Activated CD8-positive, alpha-beta T cell treated with anti-CD3 and anti-CD28 coated beads for 36 hours (primary cell): ENCODE measurements at places on chromosomes 2 and 18.

GRCh38 chr18:13625355-13625754 is 101.0 kb downstream of the FAM210A start:
- no peak for DNase-seq

GRCh38 chr2:32732912-32733472 is 105.1 kb downstream of the TTC27 start:
- no peak for DNase-seq

DNA sequence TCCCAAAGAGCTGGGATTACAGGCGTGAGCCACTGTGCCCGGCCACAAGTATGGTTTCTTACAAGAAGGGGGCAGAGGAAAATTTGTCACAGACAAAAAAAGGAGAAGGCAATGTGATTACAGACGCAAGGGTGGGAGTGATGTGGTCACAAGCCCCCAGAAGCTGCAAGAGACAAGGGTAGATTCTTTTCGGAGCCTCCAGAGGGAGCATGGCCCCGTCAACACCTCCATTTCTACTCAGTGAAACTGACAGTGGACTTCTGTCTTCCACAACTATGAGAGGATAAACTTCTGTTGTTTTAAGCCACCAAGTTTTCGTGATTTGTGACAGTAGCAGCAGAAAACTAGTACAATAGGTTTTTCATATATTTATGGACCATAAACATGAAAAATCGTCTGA is 2.1 kb upstream of the TCF7L1 start:
- peak; percentile 24 for DNase-seq

- DNase-seq, result no peak
Observed at GRCh38 chr18:45522371-45522770, 92.9 kb upstream of the SLC14A2 start.

DNA sequence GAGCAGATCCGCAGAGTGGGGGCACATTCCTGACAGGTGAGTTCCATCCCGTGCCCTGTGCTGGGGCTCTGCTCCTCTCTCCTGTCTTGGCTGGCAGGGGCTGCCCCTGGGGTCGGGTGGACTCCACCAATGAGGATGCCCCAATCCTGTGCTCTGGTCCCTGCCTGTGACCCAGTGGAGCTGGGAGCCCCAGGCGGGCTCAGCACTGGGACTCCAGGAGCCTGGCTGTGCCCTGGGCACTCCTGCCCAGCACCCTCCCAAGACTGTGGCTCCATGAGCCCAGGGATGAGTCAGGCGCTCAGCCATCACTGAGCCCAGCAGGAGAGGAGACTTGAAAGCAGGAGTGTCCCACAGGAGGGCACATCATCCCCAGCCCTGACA is 53.9 kb downstream of the MBP start:
- no peak for DNase-seq

DNA sequence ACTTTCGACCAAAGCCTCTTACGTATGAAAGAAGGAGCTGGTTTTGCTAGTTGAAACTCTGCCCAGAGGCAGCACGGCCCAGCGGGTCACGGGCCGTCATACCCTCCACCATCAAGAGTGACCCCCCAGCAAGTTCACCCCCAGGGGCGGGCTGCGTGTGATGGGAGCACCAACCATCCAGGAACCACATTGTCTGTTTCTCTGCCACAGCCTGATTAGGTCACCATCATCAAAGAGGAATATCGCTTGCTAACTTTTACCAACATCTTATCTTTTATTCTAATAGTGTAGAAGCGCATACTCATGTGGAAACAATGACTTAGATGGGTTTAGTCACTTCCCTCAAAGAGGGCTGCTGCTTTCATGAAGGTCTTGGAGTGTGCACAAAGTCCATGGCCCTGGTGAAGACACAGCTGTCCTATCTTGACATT is 116.6 kb upstream of the SMIM21 start:
- DNase-seq, result no peak

DNA sequence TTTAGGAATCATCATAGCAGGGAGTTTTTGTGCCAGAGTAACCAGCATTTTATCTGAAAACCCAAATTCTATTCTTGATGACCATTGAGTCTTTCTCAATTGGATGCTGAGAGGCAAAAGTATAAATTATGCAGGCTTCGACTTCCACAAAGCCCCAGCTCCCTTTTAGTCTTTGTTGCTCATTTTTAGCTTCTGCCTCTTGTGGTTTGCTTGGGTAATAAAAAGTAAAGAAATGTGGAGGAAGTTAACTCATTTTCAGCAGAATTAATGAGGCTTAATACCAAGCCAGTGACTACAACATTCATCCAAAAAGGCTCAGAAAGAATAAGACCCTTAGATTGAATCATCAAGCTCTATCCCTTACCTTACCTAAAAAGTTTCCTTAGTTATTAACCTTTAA is 18.6 kb downstream of the ERMN start:
- no peak for DNase-seq

DNA sequence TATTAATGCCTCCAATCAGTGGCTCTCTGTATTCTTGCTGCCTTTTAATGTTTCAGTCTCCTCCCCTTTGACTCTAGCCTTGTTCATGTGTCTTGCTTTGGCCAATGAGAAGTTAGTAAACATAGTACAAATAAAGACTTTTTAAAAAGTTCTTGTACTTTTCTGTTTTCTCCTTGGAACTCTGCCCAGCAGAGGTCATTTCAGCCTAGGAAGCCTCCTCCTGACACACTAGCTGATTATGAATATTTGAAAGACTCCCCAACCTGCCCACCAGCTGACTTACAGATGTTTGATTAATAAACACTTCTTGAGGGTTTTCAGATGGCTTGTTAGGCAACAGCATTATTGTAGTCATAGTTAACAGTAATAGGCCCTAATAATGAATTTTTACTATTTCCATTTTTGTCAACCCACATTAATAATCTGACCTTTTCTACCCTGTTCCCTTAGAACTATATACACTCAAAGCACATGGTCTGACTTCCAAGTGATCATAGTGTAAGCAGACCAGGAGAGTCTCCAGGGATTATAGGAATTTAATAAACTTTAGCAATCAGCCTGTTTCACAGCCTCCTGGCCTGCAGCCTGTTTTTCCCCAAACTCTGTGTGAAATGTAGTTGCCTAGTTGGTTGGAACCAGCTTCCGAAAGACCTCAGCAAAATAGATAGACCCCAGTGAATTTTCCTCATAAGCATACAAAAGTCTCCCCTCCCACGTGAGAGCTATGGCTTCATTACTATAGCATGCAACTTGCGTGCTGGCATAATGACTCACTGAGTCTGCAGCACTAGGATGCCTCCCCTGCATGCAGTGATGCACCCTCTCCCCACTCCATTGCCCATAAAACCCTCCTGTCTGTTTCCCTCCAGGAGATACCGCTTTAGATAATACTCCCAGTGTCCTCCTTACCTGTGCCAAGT is 670.7 kb upstream of the ZNF804A start:
- DNase-seq, result no peak

- DNase-seq, result no peak
Observed at GRCh38 chr18:56298935-56299334, 339.5 kb downstream of the TXNL1 start.

DNA sequence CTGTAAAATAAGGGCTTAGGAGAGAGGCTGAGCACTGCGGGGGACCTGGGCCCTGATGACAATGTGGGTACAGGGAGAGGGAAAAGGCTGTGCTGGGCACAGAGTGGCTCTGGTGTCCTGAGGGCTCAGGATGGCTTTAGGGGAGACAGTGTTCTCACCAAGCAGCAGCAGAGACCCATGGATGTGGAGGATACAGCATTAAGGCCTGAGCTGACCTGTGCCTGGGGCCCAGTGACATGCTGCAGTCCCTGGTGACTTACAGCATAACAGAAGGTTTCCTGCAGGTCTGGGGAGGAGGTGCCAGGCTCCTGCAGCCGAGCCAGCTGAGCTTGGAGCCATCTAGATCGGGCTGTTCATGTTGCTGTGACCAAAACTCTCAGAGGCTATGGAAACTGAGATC is 191.3 kb upstream of the SMAD2 start:
- DNase-seq, result no peak

GRCh38 chr2:237223201-237223861 is 137.6 kb downstream of the COPS8 start:
- no peak for DNase-seq

- no peak for DNase-seq
Observed at GRCh38 chr2:216615298-216616082, 17.7 kb upstream of the IGFBP2 start.

- DNase-seq, result no peak
Observed at GRCh38 chr18:50982802-50983179, 15.0 kb downstream of the ELAC1 start.

- DNase-seq, result no peak
Observed at GRCh38 chr2:12861344-12861930, 144.7 kb downstream of the TRIB2 start.

GRCh38 chr2:140270224-140270623 is 1490.0 kb upstream of the NXPH2 start:
- DNase-seq, result no peak

DNA sequence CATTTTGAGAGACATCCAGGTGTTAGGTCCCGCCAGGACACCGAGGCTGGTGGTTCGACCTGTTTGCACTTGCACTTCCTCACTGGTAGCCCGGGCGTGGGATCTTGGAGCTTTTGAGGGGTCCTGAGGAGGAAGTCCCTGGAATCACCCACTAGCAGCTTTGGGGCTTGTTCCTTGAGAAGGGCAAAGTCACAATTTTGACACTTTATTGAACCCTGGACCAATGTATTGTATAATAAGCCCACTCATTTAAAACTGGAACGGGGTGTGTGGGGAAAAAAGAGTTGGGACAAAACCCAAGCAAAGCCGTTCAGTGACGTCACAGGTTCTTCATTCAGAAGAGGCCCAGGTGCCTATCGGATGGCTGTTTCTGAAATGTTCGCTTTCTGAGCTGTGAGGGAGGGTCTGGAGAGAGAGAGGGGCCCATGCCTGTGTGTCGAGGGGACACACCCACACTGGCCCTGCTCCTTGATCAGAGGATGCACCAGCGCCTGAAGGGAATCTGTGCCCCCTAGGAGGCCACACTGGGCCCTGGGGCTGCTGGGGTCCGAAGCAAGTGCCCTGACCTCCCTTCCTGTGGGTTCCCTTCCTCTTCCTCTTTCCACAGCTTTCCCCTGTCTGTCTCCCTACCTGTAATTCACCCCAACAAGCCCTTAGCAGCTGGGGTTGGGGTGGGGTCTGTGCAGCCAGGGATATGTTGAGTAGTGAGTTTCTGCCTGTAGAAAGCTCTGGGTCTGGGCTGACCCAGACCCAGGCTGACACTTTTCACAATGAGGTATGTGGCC is 2.6 kb downstream of the LPIN1 start:
- DNase-seq, result no peak

GRCh38 chr18:76451396-76452331 is 43.4 kb downstream of the ZNF516 start:
- DNase-seq, result peak; percentile 13

DNA sequence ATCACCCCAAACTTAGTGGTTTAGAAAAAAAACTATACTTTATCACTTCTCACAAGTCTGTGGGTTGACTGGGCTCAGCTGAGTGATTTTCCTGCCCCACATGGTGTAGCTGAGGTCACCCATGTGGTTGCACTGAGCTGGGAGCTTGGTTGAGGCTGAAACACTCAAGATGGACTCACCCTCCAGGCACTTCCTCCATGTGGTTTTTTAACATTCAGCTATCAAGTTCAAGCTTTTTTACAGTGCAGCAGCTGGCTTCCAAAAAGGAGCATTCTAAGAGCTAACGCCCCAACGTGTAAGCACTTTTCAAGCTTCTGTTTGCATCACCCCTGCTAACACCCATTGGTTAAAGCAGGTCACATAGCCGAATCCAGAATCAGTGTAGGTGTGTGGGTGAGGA is 105.9 kb upstream of the CREB1 start:
- DNase-seq, result peak; percentile 61

DNA sequence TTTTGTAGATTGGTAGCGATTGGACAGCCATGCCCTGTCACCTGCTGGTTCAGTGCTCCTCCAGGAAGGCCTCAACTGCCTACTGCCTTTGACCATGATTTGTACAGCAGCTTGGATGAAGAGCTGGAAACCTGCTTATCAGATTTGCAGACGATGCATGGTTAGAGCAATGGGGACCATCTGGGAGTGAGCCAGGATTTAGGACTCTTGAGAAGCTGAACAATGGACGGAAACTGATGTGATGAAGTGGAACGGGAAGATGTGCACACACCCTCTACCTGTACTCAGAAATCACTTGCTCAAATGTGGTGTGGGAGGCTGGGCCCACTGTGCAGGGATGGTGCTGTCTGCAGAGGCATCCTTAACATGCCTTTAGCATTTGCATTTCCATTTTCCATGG is 57.2 kb downstream of the NCK2 start:
- DNase-seq, result no peak

DNA sequence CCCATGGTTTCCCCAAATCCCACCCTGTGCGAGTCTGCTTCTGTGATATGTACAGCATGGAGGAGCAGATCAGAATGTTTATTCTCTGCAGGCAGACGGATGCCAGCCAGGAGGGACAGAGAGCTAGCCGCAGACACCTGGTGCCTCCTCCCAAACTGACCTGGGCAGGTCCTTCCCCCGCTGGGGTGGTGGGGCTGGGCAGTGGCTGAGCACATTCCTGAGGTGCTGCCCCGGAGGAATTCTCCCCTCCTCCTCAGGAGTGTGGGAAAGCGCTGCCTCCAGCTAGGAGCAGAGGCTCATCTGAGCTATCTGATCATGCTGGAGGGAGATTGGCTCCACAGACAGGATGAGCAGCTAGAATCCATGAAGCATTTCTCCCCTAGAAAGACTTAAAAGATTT is 21.7 kb downstream of the C2orf92 start:
- no peak for DNase-seq

DNA sequence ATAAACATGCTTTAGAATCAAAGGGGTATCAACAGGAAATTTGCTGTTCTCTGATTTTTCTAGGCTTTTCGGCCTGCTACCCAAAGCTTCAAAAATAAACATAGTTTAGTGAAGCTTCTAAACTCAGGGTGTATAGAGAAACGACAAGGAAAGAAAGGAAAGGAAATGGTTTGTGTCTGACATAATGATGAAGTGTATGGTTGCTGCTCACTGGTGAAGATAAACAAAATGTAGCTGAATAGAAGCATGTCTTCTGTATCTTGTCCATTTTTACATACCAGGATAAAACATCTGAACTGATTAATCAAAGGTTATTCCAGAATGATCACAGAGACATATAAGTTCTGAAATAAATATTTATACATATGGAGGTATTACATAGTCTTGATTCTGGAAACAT is 1324.6 kb upstream of the NRXN1 start:
- DNase-seq, result no peak

DNA sequence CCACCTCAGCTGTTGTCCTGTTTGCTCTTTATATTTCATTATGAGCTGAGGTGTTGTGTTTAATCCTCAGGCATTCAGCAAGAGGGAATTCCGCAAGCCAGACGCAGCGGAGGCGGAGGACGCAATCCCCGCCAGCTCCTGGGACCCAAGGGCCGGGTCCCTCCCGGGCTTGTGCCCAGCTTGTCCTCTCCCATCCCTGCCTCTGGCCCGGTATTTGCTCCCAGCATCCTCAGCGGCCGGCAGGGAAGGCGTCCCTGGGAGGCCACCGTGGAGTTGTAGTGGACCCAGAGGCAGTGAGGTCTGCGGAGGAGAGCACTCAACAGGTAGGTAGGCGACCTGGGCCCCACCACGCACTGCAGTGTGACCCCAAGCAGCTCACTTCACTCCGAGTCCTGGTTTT is 42.5 kb upstream of the FOSL2 start:
- DNase-seq, result no peak
